ENCODE measurements at places on chromosomes 3 and 15. TPM values are rescaled to one million over a fixed set of nuclear protein-coding genes. Genes with fewer than 3 reads are reported as not detected.

TMA7 gene
- total RNA-seq = 114 TPM

SAMMSON gene
- 0.23 TPM for total RNA-seq

SUMF1 gene
- 31.4 TPM for total RNA-seq

SNAPC5 gene
- total RNA-seq = 12.5 TPM

SLC28A2 gene
- not detected for total RNA-seq

ALG1L2 gene
- total RNA-seq = not detected

TLR9 gene
- under 0.01 TPM for total RNA-seq

ST3GAL6 gene
- 10.6 TPM for total RNA-seq

CASR gene
- total RNA-seq = 0.69 TPM

GOLGA8F gene
- not detected for total RNA-seq

ADAMTSL3 gene
- 2.3 TPM for total RNA-seq

MAN2A2 gene
- 45.0 TPM for total RNA-seq

HIGD2B gene
- not detected for total RNA-seq

GATM gene
- 146 TPM for total RNA-seq

CTXN2 gene
- total RNA-seq = 1.6 TPM

DZIP3 gene
- 84.0 TPM for total RNA-seq

MESP2 gene
- 0.92 TPM for total RNA-seq

CHRD gene
- total RNA-seq = 6.0 TPM

ACKR2 gene
- 0.46 TPM for total RNA-seq

NR2E3 gene
- not detected for total RNA-seq

DAZL gene
- 0.23 TPM for total RNA-seq
